Effector memory CD4-positive, alpha-beta T cell (primary cell): ENCODE measurements at places on chromosomes 3 and 15.

DNA sequence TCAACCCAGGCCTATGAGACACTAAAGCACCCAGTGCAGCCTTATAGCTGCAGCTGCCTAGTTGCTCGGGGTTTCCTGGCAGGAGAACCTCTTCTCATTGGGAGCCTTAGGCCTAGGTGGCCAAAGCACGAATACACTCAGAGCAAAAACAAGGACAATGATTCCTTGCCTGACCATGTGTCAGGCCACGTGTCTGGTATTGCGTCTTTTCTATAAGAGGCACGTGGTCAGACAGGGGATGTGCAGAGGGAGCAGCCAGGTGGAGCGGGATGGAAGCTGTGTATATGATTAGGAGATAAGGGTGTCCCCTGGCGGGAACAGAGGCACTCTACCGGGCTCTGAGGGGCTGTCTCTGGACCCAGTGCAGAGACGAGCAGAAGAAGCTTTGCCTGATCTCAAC is 26.4 kb downstream of the SLC22A14 start:
- no peaks in the 10 kb centered on the region for H3K36me3 ChIP-seq
- H3K27me3 ChIP-seq, result no peaks in the 10 kb centered on the region
- no peak for DNase-seq
- no peak overlapping the region for H3K27ac ChIP-seq
- H3K4me1 ChIP-seq, result no peaks in the 10 kb centered on the region
- no peak overlapping the region for H3K4me3 ChIP-seq

DNA sequence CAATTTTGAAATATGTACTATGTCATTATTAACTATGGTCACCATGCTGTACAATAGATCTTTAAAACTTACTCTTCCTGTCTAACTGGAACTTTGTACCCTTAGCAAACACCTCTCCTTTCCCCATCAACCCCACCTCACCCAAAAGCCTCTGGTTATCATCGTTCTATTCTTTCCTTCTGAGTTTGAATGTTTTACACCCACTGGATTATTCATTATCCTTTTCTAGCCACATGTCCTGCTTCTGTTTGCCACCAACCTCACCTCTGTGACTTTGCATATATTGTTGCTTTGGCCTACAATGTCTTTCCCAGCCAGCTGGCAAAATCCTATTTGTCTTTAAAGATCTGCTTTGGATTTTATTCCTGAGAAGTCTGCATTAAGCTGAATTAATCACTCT is 102.6 kb upstream of the TSPAN3 start:
- H3K27ac ChIP-seq, result no peak overlapping the region
- no peak overlapping the region for H3K4me3 ChIP-seq
- DNase-seq, result no peak
- H3K4me1 ChIP-seq, result no peaks in the 10 kb centered on the region

DNA sequence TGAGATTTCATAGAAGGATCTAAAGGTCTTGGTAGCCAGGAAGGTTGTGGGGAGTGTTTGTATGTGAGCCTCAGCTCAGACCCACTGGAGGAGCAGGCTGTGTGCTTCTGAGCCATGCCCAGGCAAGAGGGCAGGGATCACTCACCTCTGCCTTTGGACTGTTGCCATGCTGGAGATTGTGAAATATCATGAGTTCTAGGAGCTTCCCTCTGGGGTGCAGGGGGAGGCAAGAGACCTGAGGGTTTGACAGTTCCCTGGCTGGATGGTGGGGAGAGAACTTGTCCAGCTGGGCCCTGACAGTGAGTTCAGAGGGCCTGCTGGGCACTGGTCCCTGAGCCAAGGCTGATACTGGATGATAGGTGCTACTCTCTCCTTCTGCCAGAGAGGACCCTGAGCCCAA is 6.0 kb downstream of the SLC6A1 start:
- no peaks in the 10 kb centered on the region for H3K27me3 ChIP-seq
- no peak overlapping the region for H3K4me3 ChIP-seq
- DNase-seq, result no peak
- H3K27ac ChIP-seq, result no peak overlapping the region
- H3K4me1 ChIP-seq, result peaks cover under 1% of the 10 kb centered on the region

- H3K27me3 ChIP-seq, result peaks cover 17% of the 10 kb centered on the region
- no peak for DNase-seq
- H3K36me3 ChIP-seq, result no peaks in the 10 kb centered on the region
- peaks cover 3% of the 10 kb centered on the region for H3K4me1 ChIP-seq
- H3K27ac ChIP-seq, result no peak overlapping the region
- no peak overlapping the region for H3K4me3 ChIP-seq
Observed at GRCh38 chr3:69384326-69384725, 1.6 kb downstream of the FRMD4B start.

GRCh38 chr3:5092018-5092417 is 30.1 kb upstream of the ARL8B start:
- H3K4me3 ChIP-seq, result no peak overlapping the region
- no peak overlapping the region for H3K27ac ChIP-seq
- no peaks in the 10 kb centered on the region for H3K36me3 ChIP-seq
- peaks cover 3% of the 10 kb centered on the region for H3K27me3 ChIP-seq

DNA sequence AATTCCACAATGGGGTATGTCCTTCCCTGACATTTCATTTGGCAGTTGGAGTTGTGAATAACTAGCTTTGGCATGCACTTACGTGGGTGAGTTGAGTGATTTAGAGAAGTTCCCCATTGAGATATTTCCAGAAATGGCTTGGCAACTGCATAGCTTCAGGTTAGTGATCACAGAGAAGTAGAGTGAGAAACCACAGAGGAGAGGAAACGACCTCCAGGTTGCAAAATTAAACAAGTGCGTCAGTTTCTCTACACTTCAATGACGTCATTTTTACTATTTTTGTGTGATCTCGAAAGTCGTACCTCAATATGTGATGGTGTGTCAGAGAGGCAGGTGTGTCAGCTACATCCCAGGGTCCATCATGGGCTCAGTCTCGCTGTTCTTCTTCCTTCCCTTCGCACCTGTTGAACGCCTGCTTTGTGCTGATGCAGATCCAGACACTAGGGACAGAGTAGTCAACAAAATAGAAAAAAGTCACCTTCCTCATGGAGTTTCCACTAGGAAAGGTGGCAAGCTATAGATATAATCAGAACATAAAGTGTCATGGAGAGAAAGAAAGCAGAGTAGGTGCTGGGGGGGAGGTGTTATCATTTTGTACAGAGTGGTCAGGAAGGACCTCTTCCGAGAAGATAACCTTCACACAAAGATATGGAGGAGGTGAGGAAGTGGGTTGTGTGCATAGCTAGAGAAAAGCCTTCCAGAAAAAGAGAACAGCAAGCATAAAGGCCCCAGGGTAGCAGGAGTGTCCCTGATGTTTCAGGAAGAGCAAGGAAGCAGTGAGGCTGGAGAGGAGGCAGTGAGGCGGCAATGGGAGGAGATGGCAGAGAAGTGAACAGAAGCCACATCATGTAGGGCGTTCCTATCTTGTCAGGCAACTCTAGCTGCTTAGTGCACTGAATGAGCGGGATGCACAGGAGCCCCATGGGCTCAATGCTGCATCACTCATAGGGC is 75.6 kb downstream of the MCTP2 start:
- no peak overlapping the region for H3K27ac ChIP-seq
- no peak overlapping the region for H3K4me3 ChIP-seq
- H3K4me1 ChIP-seq, result no peaks in the 10 kb centered on the region
- no peak for DNase-seq
- H3K36me3 ChIP-seq, result no peaks in the 10 kb centered on the region

DNA sequence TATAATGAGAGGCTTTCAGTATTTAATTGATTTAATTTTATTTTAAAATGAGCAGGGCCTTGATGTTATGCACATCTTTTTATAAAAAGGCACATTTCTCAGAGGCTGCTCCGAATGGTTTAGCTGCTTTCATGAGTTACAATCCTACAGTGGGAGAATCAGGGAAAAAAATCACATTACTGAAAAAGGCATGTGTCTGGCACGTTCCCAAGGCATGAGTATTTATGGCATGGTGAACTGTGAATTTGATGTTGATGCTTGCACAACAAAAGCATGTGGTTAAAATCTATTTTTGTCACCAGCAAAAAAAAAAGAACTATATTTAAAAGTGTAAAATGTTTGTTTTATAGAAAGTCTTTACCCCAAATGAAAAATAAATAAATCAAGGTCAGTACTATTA is 485.2 kb upstream of the ROBO2 start:
- no peaks in the 10 kb centered on the region for H3K27me3 ChIP-seq
- H3K27ac ChIP-seq, result no peak overlapping the region
- no peaks in the 10 kb centered on the region for H3K4me1 ChIP-seq
- H3K4me3 ChIP-seq, result no peak overlapping the region
- no peaks in the 10 kb centered on the region for H3K36me3 ChIP-seq

DNA sequence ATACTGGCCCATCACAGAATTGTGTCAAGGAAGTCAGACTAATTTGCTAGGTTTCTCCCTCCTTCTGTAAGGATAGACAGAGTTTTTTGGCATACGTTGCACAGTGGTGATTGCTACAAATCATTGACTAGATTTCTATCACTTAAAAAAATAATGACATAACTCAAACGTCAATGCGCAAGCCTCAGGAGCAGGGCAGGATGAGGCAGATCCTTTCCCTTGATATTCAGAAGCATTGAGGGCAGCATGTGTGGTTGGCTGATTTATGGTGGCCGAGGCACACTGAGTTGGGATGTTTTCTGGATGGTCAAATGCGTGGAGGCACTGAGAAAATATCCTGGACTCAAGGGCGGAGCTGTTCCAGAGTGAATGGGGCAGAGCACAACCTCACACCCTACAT is 14.4 kb downstream of the THSD4 start:
- no peak for DNase-seq
- no peaks in the 10 kb centered on the region for H3K27me3 ChIP-seq
- no peak overlapping the region for H3K4me3 ChIP-seq
- H3K27ac ChIP-seq, result no peak overlapping the region
- no peaks in the 10 kb centered on the region for H3K36me3 ChIP-seq

DNA sequence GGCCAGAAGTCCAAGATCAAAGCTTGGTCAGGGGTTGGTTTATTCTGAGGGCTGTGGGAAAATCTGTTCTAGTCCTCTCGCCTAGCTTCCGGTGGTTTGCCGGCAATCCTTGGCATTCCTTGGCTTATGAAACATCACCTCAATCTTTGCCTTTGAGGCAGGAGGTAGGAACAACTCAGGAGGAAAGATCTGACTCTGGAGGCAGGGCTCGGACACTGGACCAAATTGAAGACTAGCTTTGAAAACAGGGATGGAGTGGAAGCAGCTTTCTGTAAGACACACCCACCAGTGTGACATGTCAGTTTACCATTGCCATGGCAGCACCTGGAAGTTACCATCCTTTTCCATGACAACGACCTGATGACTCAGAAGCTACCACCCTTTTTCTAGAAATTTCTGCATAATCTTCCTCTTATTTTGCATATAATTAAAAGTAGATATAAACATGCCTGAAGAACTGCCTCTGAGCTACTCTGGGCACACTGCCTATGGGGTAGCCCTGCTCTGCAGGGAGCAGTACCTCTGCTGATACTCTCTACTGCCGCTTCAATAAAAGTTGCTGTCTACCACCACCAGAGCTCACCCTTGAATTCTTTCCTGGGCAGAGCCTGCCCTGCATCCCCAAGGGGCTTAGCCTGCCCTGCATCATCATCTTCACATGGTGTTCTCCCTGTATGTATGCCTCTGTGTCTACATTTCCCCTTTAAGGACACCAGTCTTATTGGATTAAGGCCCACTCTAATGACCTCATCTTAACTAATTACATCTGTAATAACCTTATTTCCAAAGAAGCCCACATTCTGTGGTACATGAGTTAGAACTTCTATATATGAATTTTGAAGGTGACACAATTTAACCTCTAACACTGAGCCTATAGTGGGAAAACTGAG is 38.3 kb upstream of the TM4SF4 start:
- no peak overlapping the region for H3K27ac ChIP-seq
- DNase-seq, result no peak
- H3K4me1 ChIP-seq, result no peaks in the 10 kb centered on the region
- no peaks in the 10 kb centered on the region for H3K36me3 ChIP-seq

DNA sequence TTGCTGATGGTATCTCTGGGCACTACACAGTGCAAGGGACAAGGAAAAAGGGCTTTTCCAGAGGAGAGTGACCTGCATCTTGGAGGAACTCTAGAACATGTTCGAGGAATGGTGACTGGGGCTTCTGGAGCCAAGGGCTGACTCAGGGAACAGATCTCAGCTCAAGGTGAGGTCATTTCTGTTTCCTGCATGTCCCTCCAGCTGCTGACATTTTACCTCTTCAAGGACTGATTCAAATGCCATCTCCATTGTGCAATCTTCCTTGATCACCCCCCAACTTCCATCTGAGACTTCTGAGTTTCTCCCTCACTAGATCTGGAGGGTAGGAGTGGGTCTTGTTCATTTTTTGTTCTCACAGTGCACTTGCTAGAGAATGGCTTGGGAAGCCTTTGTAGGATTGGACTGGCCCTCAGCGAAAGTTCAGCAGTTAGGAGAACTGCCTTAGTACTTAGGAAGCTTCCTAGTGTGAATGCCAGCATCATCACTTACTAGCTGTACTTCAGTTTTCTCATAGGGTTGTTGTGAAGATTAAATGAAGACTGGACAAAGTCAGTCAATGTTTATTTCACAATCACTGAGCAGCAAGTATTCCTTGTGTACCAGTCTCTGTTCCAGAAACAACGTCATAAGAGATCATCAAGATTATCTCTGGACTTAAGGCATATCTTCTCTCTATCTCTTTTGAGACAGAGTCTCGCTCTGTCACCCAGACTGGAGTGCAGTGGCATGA is 2.6 kb upstream of the IDH3A start:
- no peak overlapping the region for H3K27ac ChIP-seq
- H3K36me3 ChIP-seq, result no peaks in the 10 kb centered on the region
- DNase-seq, result no peak
- peaks cover 14% of the 10 kb centered on the region for H3K4me1 ChIP-seq
- no peaks in the 10 kb centered on the region for H3K27me3 ChIP-seq

DNA sequence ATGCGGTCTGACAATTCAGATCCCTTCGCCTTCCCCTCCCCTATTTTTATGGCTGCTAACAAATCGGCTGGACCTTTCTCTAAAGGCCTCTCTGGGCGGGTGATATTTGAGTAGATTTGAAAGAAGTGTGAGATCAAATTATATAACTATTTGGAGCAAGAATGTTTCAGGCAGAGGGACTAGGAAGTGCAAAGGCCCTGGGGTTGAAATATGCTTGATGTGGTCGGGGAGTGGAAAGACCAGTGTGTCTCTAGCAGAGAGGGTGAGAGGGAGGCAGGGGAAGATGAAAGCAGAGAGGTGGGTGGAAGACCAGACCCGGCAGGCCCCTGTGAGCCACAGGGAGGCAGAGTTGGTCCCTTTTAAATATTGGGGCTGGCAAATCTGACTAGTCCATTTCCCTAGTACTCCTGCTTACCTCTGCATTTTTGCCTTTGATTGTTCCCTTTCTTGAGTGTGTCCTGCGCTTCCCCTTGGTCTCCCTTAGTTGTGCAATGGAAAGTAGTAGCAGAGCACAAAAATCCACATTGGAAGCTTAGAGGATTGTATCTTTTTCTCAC is 32.3 kb downstream of the SLCO3A1 start:
- H3K4me3 ChIP-seq, result no peak overlapping the region
- no peak for DNase-seq
- no peaks in the 10 kb centered on the region for H3K4me1 ChIP-seq
- H3K36me3 ChIP-seq, result no peaks in the 10 kb centered on the region
- H3K27me3 ChIP-seq, result no peaks in the 10 kb centered on the region

DNA sequence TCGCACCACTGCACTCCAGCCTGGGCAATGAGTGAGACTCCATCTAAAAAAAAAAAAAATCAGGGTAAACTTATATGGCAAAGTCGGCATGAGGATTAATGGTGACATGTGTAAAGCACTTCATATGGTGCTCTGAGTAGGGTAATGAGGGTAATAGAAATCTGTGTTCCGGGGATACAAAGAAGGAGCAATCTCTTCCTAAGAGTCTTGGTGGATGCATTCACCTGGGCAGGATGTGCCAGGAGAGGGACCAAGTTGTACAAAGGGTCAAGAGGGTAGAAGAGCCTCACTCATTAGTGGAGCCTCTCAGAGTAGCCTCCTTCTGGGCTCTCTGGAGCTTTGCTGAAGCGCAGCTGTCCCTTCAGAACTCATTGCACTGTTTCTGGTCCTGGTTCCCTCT is 9.3 kb upstream of the CX3CR1 start:
- no peaks in the 10 kb centered on the region for H3K27me3 ChIP-seq
- H3K27ac ChIP-seq, result no peak overlapping the region
- H3K4me1 ChIP-seq, result no peaks in the 10 kb centered on the region
